Left kidney (tissue), 8 donors: ENCODE measurements at places on chromosomes 5 and 9. TPM values are rescaled to one million over a fixed set of nuclear protein-coding genes. Genes with fewer than 3 reads are reported as not detected.

Gene CTXN3
- polyA plus RNA-seq: not detected

Gene NTRK2
- 105 TPM for polyA plus RNA-seq

Gene ZNF883
- 11.1 TPM for polyA plus RNA-seq

Gene PCA3
- 0.96 TPM for polyA plus RNA-seq

Gene TUSC1
- polyA plus RNA-seq: 14.9 TPM
